H1 (cell line): ENCODE measurements at places on chromosomes 13 and 19.

DNA sequence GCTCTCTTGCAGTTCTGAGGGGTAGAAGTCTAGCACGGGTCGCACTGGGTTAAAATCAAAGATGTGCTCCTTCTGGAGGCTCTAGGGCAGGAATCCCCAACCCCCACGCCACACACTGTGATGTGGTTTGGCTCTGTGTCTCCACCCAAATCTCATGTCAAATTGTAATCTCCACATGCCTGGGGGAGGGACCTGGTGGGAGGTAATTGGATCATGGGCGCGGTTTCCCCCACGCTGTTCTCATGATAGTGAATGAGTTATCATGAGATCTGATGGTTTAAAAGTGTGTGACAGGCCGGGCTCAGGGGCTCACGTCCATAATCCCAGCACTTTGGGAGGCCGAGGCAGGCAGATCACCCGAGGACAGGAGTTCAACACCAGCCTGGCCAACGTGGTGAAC lies 26.6 kb upstream of the CALM3 start:
- DNase-seq: no peak

DNA sequence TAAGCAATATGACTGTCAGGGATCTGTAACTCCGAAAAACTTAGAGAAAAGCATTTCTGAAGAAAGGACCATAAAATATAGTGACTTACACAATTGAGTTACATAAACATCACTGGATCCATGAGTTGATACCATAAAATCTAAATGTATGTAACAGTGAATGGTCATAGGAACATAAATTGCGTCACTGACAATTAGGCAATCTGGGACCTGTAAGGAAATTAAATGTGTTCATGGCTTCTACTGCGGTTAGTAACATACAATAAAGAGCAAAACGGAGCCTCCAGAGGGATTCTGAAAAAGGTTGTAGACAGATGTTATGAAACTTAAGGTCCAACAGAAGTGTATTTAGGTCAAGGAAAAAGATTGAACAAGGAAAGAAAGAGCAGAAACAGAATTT lies 27.1 kb downstream of the POU4F1 start:
- DNase-seq: no peak

GRCh38 chr19:8163759-8164158 lies 14.4 kb upstream of the FBN3 start:
- DNase-seq: no peak

DNA sequence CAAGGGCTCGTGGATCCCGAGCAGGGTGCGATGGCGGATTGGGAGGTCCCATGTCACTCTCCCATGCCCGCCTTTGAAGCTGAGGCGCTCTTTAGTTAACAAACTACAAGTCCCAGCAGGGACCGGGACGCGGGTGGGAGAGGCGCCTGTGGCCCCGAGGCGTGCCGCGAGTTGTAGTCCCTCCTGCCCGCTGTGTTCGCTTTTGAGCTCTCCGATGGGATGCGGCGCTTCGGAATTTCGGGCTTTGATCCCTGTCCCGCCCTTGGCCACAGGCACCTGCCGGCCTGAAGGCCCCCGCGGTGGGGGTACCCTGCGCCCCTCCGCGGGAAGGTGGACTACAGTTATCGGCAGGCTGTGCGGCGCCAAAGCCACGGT lies 11.0 kb downstream of the CYTH2 start:
- no peak for DNase-seq

DNA sequence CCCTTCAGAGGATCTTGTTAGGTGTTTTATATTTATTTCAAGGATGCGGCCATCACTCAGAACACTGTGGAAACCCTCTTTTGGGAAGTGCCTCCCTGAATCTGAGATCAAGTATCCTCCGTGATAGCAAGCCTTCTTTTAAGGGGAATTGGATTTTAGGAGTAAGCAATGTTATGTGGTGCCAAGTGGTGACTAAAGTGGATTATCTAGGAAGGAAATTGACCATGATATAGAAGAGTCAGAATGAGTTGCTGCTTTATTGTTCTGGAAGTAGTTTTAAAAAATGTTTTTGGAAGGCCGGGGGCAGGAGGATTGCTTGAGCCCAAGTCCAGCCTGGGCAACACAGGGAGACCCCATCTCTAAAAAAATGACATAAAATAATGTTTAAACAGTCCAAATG lies 6.7 kb downstream of the ERCC5 start:
- DNase-seq: no peak

DNA sequence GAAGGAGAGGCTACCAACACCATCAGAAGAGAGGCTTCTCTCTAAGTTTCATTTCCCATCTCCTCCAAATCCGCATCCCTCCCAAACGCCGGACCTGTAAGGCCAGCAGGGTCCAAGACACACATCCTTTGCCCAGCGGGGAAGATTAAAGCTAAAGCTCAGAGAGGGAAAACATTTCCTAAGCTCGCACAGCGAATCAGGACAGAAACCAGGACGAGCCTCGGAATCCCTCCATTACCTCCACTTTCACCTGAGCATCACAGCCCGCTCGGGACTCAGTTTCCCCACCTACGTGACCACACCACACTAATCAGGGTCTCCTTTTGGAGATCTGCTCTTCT lies 711 bp upstream of the FOSB start:
- no peak for DNase-seq

DNA sequence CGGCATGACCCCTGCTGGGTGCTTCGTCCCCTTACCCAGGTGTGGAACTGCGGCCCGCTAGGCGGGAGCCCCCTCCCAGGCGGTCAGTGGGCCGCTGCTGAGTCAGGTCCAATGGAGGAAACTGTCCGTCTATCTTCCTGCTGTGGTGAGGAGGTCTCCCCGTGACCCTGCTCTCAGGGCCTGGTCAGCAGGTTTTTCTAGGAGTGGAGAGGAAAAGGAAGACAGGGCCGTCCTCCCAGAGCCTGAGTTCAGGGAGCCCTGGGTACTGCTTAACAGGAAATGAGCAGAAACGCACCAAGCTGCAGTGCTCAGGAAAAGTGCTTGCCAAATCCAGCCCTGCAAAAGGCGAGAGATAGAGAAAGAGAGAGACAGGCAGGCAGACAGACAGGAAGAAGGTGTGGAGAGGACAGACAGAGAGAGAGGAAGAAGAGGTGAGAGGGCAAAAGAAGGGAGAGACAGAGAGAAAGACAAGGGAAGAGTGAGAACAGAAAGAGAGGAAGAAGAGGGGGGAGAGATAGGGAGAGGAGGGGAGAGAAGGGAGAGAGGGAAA lies 10.3 kb downstream of the SH3GL1 start:
- no peak for DNase-seq

- no peak for DNase-seq
These were observed 7.0 kb downstream of the TMEM221 start for GRCh38 chr19:17441241-17442021.

DNA sequence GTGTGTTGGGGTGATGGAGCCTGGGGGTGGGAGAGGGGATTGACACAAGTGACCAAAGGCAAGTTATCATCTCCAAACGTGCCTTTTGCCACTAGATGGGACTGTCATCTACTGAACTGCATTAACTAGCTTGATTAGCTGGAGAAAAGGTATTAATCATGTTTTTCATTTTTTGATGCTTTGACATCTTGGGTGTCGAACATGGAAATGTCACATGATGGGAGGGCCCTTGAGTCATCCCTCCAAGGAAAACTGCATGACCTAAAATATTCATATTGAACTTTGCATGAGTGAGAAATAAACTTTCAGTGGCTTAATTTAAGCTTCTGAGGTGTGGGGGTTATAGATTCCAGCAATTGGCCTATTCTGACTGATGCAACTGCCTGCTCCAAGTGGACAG lies 73.3 kb downstream of the ALOX5AP start:
- no peak for DNase-seq

GRCh38 chr19:3154957-3155736 lies 19.3 kb downstream of the GNA15 start:
- no peak for DNase-seq

- no peak for DNase-seq
These were observed 309.5 kb downstream of the MTUS2 start for GRCh38 chr13:29129616-29130015.

DNA sequence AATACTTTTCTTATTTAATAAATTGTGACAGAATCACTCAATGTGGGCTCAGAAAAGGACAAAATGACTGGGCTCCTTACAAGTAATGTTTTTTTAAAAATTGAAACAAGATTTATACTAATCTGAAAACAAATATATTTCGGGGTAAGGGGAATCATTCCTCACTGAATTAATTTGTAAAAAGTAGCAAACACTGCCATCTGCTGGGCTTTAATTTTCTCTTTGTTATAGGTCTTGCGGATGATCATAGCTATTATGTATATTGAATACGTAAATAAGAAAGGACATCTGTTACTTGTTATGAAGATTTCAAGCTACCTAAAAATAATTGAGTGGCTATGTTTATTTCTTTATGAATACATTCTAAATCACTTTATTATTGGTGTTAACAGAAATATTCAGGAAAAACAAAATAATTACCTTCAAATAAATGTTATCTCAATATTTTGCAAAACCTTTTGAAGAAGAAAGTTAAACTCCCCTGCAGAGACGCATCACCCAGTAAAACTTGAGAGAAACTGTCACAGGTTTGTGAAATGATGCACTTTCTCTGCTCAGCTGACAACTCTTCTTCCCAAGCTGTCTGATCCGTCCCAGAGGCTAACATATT lies 17.8 kb upstream of the ENOX1 start:
- DNase-seq: no peak

GRCh38 chr13:29140277-29140676 lies 320.1 kb downstream of the MTUS2 start:
- DNase-seq: no peak

GRCh38 chr13:27573265-27573664 lies 47.1 kb downstream of the LNX2 start:
- no peak for DNase-seq

GRCh38 chr13:41065078-41065477 lies 3.8 kb downstream of the WBP4 start:
- DNase-seq: no peak
